ENCODE measurements at places on chromosomes 1 and 21.

GRCh38 chr1:34790985-34791384 is 1.8 kb upstream of the GJA4 start:
- DNase-seq: no peak

DNA sequence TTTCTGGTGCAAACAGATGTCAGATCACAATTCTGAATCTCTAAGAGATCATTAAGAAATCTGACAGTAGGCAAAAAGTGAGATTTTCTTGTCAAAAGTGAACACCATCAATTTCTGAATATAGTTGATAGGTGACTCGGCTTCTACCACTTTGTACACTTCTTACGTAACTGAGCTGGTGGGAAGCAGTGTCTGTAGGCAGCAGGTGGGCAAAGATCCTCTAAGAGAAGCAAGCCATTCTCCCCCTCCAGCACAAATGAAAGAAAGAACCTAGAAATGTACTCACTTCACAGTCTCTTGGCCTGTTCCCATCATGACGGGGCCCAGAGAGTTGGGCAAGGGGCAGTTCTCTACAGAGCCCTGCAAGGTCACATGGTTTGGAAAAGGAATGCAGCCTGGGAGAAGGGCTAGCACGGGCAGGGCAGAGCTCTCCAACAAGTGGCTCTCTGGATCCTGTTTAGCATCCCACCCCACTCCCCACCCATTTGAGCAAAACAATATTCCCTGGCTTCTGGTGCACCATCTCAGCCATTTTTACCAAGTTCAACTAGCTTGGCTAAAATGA is 412.6 kb downstream of the LTN1 start:
- no peak for DNase-seq

DNA sequence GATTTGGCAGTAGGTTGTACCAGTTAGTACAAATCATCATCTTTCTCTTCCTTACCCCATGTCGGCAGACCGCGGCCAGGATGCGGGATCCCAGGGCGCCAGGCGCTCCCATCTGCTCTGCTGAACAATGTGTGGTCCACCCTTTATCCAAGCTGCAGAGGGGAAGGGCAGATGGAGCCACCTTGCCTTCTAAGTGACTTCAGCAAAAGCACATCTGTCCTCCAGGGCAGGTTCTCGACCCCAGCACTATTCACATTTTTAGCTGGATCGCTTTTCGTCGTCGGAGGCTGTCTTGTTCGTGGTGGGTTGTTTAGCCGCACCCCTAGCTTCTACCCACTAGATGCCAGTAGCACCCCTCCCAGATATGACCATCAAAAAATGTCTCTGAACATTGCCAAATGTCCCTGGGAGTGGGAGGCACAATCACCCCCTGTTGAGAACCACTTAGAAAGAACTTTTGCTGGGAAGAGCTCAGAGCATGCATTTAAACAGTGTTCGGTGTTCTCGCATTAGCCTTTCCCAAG is 58.1 kb upstream of the SIM2 start:
- no peak for DNase-seq

DNA sequence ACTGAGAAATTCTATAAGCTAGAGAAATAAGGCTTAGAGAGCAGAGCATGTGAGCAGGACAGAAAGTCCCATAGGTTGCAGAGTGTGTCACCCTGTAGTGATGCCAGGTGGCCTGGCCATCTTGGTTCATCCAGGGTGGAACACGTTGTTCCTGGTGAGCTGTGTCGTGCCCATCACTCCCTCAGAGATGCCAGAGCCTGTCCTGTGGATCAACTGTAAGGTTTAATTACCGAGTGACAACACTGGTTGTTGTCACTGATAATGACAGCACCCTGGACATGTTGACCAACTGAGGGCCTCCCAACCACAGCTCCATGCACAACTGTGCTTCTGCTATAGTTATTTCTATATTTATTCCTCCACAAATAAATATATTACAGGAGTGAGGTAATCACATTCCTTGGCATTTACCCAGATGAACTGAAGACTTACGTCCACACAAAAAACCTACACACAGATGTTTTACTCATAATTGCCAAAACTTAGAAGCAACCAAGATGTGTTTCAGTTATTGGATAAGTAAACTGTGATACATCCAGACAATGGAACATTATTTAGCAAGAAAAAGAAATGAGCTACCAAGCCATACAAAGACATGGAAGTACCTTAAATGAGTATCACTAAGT is 6.2 kb downstream of the C1orf198 start:
- DNase-seq: no peak

GRCh38 chr1:20143318-20143717 is 4.2 kb downstream of the PLA2G2F start:
- no peak for DNase-seq

DNA sequence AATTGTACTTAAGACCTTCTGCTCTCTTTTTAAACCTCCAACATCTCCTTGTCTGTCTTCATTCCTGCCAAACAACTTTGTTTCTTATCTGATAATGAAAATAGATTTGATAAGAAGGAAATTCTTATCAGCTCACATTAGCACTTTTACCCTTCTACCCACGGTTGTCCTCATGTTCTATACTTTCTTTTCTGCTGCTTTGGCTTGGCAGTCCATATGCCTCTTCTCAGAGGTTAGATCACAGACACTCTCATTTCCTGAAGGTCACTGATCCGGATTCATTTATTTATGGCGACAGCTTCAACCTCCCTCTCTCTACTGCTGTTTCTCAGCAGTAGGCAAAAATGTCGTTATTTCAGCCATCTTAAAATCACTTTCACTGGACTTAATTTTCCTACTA is 2015.8 kb downstream of the NCAM2 start:
- no peak for DNase-seq

- no peak for DNase-seq
These were observed 601.2 kb downstream of the LMO4 start for GRCh38 chr1:87929906-87930305.

DNA sequence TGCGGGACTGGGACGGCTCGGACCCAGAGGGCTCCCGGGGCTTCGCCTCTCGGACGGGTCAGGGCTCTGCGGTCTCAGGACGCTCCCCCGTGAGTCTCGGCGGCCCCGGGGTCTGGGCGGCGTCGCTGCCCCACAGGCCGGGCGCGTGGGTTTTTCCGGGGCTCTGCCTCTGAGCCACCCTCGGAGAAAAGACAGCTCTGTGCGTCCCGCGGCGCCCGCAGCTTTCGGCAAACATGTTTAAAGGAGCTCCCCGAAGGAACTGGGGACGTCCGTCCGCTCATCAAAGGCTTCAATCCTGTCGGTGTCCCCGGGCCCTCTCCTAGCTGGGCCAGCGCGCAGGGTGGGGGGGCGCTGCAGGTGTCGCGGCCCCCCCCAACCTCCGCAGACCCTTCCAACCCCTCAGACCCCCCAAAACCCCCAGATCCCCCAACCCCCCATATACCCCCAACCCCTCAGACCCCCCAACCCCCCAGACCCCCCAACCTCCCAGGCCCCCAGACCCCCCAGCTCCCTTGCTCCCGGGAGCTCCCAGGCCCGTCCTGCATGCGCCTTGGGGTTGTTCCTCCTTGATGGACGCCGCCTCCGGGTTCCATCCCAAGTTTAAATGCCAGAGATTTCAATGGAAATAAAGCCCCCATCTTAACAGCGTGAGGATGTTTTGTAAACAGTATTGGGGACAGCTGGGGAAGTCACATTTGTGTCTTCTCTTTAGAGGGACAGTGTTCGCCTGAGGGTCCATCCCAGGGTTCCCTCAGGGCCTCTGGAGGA is 996 bp upstream of the C1orf159 start:
- no peak for DNase-seq

DNA sequence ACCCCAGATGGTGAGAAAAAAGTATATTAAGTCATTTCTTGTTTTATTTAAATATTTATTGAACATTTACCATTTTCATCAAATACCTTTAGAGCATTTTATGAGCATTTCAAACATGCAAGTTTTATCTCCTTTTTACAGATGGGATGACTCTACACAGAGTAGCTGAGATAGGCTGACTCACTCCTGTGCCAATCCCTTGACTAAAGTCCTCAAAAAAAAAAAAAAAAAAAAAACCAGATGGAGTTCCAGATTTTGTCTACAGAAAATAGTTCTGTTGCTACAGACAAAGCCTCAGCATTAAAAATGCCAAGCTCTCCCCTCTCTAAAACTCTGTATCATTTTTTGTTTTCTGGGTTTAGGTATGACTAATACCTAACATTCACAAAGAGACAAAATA is 303.0 kb upstream of the PLD5 start:
- DNase-seq: no peak

GRCh38 chr1:32917521-32917920 is 16.3 kb upstream of the TMEM54 start:
- DNase-seq: no peak

DNA sequence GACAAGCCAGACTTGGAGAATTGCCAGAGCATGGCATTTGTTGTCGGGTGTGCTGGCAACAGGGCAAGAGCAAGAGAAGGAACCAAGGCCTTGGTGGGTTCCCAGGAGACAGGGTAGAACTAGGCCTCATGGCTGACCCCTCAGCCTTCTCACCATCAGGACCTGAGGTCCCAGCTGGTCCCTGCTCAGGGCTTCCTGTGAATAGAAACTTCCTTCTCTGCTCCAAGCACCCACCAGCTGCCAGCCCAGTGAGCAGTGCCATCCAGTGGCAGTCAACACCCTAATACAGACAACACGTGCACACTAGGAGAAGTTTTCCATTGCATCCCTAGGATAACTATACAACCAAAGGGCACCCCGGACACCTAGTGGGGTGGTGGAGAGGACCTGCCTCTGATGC is 22.8 kb downstream of the S100A6 start:
- DNase-seq: no peak

- no peak for DNase-seq
These were observed 88.9 kb upstream of the TNFSF4 start for GRCh38 chr1:173295995-173296394.

GRCh38 chr1:165896277-165896676 is 68.9 kb downstream of the UCK2 start:
- peak; percentile 52 for DNase-seq

GRCh38 chr1:117591252-117591651 is 14.6 kb upstream of the TENT5C start:
- DNase-seq: peak; percentile 6

DNA sequence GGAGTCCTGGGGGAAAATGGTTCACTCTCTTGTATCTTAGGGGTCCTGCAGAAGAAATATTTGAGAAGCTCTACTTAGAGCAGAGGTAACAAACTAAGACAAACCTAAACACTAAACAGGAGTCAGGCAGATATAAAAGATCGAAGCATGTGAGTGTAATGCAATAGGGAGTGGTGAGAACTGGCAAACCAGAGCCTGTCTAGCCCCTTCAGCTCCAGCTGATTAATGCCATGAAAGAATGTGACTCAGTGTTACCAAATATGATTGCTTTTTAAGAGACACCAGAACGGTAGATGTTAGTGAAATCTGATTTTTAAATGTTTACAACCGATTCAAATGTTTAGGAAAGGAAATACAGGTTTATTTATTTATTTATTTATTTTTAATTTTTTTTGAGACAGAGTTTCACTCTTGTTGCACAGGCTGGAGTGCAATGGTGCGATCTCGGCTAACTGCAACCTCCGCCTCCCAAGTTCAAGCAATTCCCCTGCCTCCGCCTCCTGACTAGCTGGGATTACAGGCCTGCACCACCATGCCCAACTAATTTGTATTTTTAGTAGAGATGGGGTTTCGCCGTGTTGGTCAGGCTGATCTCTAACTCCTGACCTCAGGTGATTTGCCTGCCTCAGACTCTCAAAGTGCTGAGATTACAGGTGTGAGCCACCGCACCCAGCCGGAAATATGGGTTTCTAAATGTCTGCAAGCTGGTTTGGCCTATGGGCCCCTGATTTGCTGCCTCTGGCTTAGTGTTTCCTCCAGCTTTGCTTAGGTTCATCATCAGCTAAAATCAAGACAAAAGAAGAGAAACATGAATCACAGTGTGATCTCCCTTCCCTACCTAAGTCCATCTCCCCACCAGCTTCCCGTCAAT is 12.2 kb downstream of the TXNIP start:
- no peak for DNase-seq

GRCh38 chr1:189269011-189269410 is 1208.7 kb downstream of the BRINP3 start:
- DNase-seq: no peak

DNA sequence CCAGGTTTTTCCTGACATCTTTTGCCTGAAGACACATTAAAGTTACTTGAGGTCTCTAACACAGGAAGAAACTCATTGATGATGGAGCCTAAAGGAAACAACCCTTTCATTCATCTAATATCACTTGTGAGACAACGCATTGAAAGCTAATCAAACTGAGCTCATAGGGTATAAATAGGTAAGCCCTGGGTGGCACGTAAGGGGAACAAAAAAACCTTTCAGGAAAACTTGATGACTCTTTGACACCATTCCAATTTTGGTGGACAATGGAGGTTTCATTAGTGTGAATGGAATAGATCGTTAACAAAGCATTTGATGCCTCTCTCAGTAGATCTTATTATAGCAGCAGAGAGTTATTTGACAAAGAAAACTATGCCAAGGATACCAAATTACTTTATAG is 80.7 kb upstream of the DUSP10 start:
- no peak for DNase-seq

DNA sequence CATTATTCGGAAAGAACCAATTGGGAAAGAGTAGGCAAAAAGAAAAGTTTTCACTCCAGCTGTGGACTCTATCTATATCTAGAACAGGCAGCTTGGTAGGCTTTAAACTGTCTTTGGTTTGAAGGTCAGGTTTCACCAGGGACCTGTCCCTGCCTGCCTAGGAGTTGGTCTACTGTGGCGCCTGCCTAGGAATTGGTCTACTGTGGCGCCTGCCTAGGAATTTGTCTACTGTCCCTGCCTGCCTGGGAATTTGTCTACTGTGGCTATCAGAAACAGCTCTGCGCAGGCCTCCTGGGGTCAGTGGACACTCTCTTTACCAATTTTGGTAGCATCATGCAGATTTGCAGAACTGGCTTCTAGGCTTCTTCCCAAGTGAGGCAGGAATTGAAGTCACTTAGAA is 13.8 kb downstream of the USP25 start:
- DNase-seq: no peak

DNA sequence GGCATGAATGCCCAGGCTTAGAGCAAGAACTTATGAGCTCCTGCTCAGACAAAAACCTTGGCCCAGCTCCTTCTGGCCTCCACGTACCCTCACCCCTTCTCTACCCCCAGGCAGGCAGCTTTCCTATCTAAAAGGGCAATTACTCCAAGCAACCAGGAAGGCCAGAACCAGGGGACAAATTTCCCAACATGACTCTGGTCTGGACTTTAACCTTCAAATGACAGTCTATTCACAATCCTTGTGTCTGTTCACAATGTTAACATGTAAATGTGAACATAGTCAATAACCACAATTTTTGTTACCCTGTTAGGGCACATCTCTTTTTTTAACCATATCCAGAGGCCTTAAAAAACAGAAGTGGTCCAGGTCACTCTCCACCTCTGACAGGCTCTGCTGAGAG is 64.4 kb upstream of the LAPTM5 start:
- DNase-seq: no peak

GRCh38 chr1:81069856-81070255 is 730.9 kb upstream of the ADGRL2 start:
- DNase-seq: no peak

DNA sequence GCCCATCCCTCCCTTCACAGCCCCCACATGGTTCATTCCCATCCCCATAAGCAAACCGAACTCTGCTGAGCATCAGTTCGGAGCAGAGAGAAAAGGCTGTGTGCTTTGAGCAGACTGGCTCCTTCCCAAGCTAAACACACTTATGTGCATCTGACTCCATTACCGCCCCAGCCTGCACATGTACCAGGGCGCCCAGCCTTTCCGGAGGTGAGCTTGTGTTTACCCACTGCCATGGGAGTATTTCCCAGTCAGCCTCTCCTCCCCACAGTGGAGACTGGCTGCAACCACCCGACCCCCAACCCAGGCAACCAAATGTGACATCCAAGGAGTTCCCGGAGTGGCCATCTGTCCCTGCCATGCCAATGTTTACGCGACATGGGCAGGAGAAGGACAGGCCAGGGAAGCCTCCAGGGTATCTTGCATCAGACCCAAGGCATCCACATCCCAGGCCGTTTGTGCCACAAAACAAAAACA is 9.4 kb downstream of the TIAM1 start:
- no peak for DNase-seq
